ENCODE measurements at places on chromosomes 6 and 20.
A peak's percentile ranks its signal among the peaks of the same experiment; 100 is the strongest.

- DNase-seq: no peak
Observed at GRCh38 chr6:113505084-113505699, 352.0 kb upstream of the MARCKS start.

DNA sequence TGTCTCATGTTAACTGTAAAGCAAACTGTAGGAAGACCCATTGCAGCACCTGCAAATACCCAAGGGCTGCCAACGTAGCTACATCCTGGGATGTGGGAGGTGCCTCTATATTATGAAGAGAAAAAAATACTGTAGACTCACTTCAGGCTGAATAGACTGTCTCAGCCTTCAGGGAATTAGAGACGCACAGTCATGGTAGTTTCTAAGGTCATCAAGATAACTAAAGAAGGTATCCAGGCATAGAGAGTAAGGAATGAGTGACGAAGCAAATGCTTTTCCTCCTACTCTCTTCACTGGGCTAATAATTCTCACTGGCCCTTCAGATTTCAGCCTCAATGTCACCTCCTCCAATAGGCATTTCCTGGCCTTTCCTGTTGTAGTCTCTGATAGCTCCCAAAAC lies 121.6 kb upstream of the ECI2 start:
- DNase-seq: no peak

GRCh38 chr6:30612213-30612612 lies 4.8 kb downstream of the PPP1R10 start:
- no peak for DNase-seq

DNA sequence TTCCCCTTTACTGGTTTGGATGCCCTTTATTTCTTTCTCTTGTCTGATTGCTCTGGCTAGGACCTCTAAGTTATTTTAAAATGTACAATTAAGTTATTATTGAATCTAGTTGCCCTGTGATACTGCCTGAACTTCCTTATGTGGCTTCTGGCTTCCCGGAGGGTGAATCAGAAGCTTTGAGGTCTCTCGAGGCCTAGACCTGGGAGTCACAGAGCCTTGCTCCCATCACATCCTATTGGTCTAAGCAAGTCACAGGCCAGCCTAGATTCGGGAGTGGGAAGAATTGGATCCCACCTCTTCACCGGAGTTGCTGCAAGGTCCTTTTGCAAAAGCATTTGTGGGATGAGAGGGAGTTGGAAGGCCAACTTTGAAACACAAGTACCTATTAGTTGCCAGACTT lies 15.2 kb downstream of the BCAS4 start:
- no peak for DNase-seq

- no peak for DNase-seq
Observed at GRCh38 chr6:20280288-20280621, 68.0 kb upstream of the MBOAT1 start.

GRCh38 chr6:137641474-137642077 lies 147.4 kb upstream of the OLIG3 start:
- DNase-seq: peak; percentile 10

DNA sequence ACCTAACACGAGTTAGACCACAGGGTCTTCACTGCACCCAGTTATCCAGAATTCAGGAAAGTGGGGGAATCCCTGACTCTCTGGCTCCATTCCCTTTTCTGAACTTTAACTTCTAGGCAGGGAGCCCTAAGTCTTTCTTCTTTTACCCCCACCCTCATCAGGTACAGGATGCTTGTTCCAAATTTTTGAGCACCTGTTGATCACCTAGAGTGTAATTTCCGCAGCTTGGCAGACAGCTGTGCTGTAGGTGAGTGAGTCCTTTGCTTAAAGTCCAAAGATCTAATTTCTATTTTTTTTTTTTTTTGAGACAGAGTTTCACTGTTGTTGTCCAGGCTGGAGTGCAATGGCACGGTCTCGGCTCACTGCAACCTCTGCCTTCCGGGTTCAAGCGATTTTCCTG lies 89.5 kb upstream of the AKIRIN2 start:
- no peak for DNase-seq

DNA sequence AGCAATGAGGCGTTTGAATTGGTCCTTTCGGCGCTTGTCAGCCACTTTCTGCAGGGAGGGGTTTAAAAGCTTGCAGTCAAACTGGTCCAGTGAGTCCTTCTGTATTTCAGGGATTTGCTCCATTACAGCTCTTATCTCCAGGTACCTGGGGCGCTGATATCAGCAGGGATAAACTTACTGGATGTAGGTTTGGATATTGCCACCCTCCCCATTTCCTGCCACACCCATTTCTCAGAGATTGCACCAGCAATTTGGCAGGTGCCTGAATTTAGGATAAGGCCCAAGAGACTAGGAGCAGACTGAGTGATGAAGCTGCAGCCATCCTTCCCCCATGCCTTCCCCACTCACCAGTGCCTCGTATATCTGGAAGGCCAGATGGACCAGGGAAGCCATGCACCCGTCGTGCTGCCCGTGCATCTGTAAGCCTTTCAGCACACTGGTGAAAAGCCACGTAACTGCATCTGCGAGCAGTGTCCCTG lies 7.6 kb downstream of the POLR1C start:
- DNase-seq: no peak

DNA sequence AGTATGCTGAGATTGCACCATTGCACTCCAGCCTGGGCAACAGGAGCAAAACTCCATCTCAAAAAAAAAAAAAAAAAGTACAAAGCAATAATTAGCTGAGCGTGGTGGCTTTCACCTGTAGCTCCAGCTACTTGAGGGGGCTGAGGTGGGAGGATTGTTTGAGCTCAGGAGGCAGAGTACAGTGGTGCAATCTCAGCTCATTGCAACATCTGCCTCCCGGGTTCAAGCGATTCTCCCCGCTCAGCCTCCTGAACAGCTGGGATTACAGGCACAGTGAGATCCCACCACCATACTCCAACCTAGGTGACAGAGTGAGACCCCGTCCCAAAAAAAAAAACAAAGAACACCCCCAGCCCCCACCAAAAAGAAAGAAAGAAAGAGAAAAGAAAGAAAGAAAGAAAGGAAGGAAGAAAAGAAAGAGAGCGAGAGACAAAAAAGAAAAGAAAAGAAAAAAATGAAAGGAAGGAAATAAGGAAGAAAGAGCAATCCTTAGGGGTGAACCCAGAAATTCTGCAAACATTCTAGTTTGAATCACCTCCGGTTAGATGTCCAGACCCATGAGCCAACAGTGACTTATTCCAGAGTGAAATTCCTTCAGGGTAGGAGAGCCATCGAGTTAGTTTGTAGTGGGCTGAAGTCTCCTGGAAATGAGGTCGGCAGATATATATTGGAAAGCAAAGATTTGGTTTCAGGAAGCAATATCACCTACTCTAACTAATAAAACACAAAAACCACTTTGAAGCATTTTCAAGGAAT lies 3.2 kb upstream of the RIPOR3 start:
- DNase-seq: no peak

GRCh38 chr20:63635431-63636141 lies 8.7 kb upstream of the GMEB2 start:
- no peak for DNase-seq

DNA sequence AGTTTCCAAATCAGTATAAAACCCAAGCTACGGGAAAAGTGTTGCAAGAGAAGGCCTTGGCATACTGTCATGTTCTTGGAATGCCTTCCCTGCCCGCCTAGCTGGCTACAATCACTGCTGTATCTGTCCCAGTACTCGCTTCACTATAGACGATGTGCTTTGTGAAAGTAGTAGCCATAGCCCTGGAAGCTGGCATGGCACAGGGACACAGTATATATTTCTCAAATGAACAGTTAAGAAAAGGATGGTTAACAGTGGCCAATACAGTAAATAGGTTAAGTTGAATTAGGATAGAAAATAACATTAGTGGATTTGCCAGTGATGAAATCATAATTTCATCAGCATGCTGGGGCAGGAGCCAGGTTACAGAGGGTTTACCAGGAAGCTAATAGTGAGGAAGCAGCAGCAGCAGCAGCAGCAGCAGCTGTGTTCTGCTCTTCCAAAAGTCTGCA lies 499.3 kb downstream of the CDKAL1 start:
- no peak for DNase-seq

DNA sequence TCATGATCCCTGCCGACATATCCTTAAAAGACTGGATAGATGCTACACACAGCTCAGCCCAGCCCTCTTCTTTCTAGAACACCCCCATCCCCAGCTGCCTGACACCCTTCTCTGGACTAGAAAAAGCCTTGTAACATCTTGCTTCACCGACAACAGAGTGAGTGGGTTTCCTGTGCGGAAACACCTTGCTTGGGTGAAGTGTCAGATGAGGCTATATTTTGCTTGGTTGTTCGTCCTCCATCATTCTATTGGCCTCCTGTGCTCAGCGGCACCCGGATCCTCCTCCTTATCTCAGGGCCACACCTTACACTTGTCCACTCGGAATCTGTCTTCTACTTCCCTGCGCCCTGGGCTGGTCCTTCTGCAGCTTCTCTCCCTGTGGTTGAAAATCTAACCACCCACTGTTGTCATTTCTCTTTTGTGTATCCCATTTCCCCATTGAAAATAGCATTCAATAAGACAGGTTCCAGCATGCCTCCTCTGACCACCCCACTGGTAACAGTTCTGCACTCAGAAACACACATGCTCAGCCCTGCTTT lies 101.3 kb upstream of the MLN start:
- no peak for DNase-seq

DNA sequence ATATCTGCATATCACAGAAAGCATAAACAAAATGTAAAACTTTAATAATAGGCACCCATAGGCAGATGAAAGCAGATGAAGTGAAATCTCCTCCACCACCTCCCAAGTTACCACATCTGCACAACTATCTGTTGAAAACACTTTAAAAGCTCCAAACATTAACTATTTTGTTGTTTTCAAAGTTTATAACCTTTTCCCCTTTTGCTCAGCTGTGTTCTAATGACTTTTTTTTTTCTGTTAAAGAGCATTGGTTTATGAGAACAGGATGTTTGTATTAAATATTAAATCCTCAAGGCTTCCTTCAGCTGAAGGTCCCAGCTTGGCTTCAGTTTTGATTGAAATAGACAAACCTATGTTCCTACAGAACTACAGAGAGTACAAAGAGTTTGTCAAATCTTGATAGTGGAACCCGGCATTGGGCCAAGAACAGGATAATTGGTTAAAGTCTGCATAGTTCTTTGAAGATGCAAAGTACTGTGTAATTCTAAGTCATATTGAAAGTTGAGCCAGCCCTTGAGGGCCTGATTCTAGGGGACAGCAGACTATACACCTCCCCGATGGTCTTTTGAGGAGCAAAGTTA lies 255.1 kb upstream of the JAG1 start:
- no peak for DNase-seq

- no peak for DNase-seq
Observed at GRCh38 chr20:2280082-2280481, 15.7 kb upstream of the TGM3 start.

GRCh38 chr20:9148291-9148690 lies 79.4 kb downstream of the PLCB4 start:
- no peak for DNase-seq

GRCh38 chr6:71523548-71523947 lies 234.9 kb downstream of the OGFRL1 start:
- no peak for DNase-seq

DNA sequence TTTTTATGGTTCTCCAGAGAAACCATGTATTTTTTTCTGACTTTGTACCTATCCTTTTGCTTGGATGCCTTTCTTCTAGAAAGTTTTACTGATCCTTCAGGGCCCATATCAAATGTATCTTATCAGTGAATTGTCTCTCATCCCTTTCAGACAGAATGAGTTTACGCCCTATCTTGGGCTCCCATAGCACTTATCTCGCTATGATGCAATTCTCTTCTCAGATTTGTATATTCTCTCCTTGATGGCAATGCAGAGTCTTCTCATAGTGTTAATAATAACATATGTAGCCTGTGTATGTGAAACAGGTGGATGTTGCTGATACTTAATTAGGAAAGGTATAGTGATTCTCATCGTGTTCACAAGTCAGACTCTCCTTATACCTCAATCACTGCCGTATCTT lies 336.2 kb downstream of the UTRN start:
- DNase-seq: no peak

DNA sequence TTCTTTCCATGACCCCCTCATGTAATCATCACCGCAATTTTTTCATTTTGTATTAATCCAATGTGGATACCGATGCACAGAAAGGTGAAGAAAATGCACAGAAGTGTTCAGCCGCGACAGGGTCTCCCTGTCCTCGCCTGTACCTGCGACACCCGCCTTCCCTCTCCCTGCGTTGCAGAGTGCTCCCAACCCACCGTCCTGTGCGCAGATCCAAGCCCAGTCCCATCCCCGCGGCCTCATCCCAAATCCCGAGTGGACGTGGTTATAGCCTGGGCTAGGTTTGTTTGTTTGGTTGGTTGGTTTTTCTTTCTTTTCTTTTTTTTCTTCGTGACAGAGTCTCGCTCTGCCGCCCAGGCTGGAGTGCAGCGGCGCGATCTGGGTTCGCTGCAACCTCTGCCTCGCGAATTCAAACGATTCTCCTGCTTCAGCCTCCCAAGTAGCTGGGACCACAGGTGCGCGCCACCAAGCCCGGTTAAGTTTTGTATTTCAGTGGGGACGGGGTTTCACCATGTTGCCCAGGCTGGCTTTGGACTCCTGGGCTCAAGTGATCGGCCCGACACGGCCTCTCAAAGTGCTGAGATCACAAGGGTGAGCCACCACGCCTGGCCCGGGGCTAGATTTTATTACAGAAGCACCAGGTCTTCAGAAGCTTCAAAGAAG lies 536 bp upstream of the RAET1G start:
- no peak for DNase-seq

Data from activated CD4-positive, CD25-positive, alpha-beta regulatory T cell (primary cell).